ENCODE measurements at places on chromosomes 2 and 18. TPM values are rescaled to one million over a fixed set of nuclear protein-coding genes. Genes with fewer than 3 reads are reported as not detected.

C1QL2 gene
- not detected for total RNA-seq

OTOS gene
- not detected for total RNA-seq

POTEF gene
- not detected for total RNA-seq

CCDC85A gene
- 0.29 TPM for total RNA-seq

FBXO36 gene
- 4.2 TPM for total RNA-seq

DNA sequence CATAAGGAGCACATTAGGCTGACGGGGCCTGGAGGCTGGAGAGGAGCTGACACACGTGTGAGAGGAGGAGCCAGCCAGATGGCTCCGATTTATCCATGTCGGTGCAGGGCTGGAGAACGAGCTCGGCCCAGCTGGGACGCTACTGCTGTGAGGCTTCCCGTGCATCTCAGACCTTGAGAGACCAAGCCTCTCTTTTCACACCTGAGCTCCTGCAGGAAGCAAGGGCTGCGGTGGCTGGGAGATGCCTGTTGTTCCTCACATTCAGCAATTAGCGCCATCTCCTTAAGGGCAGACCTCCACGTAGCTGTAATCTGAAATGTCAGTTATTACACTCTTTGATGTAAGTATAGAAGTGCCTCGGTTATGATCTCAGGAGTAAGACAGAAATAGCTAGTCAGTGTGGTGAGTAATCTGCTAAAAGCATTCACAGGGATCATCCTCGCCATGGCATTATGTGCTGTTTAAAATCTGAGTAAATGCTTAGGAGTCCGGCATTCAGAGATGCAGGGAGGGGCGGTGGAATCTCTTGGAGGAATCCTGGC lies 107.9 kb downstream of the PRKCE start:
- no peak for DNase-seq

DNA sequence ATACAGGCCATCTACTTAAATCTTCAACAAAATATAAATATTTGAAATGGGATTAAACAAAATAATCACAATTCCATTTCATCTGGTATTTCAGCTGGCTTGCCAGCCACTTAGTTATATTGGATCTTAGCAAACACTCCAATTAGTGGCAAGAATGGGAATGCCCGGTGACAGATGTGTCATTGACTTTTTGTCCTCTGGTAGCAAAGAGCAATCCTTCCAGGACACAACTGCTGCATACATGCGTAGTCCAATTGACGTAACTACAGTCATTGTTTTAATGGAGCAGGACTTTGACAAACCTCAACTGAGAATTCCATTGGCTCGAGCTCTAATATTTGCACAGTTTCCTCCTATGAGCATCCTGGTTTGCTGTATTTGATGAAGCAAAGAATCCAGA lies 69.9 kb downstream of the RNF152 start:
- DNase-seq: no peak

DNA sequence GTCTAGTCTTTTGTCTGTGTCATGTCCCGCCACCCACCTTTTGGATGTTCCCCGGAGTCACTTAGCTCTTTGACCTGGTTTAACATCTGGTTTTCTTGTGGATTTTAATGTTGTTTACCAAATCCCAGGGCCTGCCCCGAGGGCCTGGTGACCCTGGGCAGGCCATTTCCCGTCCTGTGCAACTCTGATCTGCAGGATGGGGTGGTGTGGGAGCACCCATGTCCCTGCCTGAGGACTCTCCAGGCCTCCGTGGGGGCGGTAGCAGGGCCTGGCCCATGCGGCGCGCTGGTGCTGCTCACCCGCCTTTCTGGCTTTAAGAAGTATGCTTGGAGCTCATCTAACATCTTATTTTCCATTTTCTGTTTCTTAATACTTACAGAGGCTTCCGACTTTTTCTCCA lies 10.7 kb downstream of the RAMP1 start:
- no peak for DNase-seq

DNA sequence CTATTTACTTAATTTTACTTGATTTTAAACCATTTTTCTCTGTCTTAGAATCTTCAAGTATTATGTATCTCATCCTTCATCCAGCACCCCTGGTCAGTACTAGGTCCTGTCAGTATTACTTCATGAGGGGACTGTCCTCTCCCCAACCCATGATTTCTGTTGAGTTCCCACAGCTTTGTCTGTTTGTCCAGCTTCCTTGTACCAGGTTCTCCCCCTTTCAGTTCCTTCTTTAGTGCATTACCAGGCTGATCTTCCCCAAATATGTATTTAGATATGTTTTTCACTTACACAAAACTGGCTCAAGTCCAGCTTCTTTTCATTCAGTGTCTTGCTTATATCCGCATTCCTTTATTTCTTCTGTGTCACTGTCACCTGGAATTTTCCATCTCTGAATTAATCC lies 13.8 kb upstream of the TTC27 start:
- no peak for DNase-seq

DNA sequence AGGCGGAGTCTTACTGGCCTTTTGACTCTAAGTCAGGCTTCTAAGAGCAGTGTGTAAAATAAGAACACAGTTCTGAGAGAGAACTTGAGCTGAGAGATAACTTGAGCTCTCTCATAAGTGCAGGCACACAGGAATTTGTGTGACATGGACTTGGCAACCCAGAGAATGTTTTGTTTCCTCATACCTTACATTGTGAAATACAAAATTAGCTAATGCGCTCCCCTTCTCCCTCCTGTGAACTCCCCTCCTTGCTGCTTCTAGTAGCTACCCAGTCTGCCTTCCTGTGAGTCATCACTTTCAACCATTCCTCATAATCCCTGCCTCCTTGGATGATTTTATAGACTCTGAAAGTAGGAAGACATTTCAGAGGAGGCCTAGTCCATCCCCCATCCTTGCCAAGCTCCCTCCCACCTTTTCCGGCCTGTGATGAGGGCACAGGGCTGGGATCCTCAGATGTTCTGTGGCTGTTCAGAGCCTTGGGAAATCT lies 22.6 kb downstream of the FER1L5 start:
- DNase-seq: peak; percentile 92

GRCh38 chr2:69525261-69525660 lies 88.0 kb upstream of the NFU1 start:
- DNase-seq: no peak

GRCh38 chr18:59820663-59821062 lies 79.1 kb upstream of the PMAIP1 start:
- no peak for DNase-seq

DNA sequence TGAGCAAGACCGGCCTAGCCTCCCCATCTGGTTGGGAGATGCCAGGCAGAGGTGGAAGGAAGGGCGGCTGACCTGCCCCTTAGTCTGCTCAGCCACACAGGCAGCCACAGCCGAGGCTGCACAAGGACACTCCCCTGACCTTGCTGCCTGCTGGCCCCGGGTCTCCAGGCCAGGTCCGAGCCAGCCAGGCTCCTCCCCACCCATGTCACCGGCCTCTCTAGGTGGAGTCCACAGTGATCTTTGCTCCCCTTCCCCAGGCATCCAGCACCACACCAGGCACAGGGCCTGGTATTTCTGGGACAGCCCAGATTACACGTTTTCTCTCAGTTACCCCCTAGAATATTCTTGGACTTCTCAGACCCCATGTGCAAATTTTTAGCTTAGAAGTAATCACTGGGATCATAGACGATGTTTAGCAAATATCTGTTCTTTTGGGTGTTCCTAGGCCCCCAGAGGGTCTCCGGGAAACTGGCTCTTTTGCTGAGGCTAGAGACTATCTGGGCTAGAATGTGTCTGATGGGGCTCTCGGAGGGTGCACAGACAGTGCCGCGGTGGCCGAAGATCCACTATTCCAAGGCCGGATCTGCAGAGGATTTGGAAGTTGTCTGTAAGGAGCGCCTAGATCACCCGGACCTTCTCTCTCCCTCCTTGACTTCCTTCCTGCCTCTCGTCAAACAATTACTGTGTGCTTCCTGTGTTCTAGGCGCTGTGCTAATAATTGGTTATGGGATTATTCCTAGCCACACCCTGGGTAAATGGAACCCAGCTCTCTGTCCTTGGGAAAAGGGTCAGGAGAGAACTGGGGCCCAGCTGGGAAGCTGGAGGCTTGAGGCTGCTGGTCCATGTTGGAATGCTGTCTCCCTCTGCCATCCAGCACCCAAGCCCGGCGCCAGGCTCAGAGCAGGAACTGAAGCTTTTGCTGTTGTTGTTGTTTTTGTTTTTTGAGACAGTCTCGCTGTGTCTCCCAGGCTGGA lies 46.9 kb downstream of the ODC1 start:
- no peak for DNase-seq

GRCh38 chr18:22210311-22210754 lies 40.9 kb downstream of the GATA6 start:
- DNase-seq: peak; percentile 94

DNA sequence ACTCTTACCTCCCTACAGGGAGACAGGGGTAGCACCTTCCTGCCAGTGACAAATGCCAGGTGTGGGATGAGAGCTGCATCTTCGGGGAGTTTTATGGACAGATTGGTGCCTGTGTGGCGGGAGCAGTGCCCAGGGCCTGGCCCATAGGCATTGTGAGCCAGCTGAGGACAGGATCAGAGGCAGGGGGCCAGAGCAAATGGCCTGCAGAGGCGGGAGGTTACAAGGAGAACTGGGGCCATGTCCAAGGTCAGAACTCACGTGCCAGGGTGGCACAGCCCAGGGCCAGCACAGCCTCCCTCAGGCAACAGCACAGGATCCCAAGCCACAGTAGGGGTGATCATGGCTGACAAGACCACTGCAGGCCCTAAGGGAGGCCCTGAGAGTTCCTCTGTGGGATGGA lies 40.2 kb upstream of the MCFD2 start:
- no peak for DNase-seq

GRCh38 chr2:135182601-135183000 lies 130.5 kb downstream of the RAB3GAP1 start:
- no peak for DNase-seq

GRCh38 chr18:49666045-49666775 lies 104.4 kb downstream of the LIPG start:
- no peak for DNase-seq

DNA sequence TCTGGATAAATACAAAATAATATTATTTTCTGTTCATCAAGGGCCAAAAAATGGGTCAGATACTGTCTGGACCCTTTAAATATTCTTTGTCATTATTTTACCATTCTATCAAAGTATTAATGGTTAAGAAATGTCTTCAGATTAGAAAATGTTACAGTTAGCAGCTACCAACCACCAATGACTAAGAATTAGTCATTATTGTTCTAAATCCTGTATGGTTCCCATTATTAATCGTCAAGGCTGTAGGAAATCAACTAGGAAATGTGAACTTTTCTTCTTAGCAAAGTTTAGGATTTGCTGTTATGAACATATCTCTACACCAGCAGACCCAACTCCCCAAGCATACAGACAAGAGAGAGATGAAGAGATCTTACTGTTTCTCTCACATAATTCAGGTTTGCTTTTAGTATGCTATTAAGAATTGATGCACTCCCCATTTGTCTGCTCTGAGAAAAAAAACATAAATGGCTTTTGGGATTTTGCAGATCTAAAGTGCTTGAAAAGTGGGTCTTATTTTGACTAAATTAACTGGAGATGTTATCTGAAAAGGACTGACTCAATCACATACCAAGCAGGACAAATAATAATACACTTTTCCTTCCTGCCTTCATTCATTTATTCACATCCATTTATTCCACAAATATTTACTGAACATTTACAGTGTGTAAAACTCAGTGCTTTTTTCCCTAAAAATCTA lies 147.7 kb downstream of the PPP1R1C start:
- peak; percentile 4 for DNase-seq

GRCh38 chr2:38142627-38143026 lies 66.7 kb upstream of the CYP1B1 start:
- DNase-seq: no peak

- no peak for DNase-seq
Observed at GRCh38 chr2:50591642-50592041, 440.3 kb downstream of the NRXN1 start.

DNA sequence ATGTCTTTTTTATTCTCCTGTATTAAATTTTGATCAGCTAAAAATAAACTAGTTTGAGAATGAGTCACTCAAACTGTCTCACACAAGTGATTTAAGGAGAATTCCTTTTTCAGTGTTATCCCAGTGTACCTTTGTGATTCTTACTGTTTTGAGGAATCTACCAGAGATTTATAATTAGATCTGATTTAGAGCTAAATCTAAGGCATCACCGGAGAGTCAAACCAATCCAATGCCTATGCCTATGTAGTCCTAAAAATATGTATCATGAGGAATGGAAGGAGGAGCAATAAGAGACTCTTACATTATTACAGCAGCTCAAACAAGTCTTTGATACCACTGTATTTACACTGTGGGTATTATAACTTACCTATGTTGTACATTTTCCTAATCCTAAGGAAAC lies 63.4 kb upstream of the CYP20A1 start:
- no peak for DNase-seq

DNA sequence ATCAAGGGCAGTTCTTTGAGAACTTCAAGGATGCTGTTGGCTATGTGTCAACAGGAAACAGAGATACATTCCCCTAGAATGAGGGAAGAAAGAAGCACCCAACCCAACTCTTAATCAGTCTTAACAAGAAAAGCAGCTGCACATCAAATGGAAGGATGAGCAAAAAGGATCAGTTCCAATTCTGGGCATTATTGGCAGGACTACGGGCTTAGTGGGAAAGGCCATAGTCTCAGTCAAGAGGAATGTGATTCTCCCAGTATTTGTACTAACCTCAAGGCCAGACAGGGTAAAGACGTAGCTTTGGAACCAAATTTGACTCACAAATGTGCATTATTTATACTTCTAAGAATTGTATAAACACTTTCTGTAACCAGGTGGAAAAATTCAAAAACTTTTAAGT lies 18.2 kb downstream of the BMP10 start:
- no peak for DNase-seq

DNA sequence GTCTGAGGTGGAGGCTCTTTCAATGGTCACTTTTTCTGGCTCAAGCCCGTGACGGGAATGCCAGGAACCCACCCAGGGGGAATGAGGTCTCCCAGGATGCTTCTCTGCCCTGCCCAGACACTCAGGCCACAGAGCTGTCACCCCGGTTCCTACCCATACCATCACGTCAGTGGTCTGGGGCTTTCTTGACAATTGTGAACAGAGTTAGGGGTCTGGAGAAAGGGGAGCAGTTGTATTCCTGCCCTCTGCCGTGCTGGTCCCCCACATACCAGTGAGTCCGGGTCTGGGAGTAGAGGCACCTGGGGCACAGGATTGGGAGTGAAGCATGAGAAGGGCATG lies 97.2 kb downstream of the B3GNT2 start:
- no peak for DNase-seq

GRCh38 chr2:241897231-241897916 lies 27.8 kb downstream of the RTP5 start:
- no peak for DNase-seq

DNA sequence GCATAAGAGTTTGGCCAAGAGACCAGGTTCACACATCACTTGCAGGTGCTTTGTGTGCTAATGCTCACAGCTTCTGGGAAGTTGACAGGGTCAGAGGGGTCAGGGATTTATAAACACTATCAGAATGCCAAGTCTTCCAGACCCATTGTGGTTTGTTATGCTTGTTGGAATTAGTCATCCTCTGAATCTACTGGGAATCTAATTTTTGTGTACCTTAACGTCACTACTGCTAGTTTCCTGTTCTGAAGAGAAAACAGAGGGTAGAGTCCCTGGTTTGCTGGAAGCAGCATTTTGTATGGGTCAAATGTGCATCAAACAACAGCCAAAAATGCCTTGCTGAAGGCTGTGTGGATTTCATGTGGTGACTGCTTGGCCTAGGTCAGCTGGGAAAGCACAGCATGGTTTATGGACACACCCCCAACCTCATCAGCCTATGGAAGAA lies 33.3 kb downstream of the ANTXR1 start:
- peak; percentile 71 for DNase-seq

- DNase-seq: no peak
Observed at GRCh38 chr2:199335502-199335901, 122.2 kb downstream of the SATB2 start.
